ENCODE measurements at places on chromosomes 7 and 10.

GRCh38 chr10:119138346-119139306 lies 26.9 kb downstream of the SFXN4 start:
- no peak for DNase-seq

GRCh38 chr7:105136221-105136620 lies 122.2 kb downstream of the KMT2E start:
- DNase-seq, result no peak

DNA sequence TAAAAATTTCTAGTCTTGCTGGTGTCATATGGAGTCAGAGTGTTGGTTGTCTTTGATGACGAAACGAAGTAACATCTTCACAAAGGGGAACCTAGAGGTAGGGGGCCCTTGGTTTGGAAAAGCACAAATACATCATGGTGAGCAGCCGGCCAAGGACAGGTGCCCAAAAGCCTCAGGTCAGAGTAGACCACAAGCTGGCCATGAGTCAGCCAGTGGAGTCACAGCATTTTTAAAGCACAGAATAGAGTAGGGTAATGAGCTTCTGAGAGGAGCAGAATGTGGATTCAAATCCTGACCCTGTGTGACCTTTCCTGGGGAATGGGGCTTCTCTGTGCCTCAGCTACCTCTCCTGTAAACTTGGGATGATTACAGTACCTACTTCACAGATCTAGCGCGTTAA lies 5.3 kb downstream of the CAMK2B start:
- no peak for DNase-seq

- no peak for DNase-seq
These were observed 10.6 kb downstream of the DNAJB6 start for GRCh38 chr7:157347217-157347904.
